ENCODE measurements at places on chromosomes 7 and 10.

DNA sequence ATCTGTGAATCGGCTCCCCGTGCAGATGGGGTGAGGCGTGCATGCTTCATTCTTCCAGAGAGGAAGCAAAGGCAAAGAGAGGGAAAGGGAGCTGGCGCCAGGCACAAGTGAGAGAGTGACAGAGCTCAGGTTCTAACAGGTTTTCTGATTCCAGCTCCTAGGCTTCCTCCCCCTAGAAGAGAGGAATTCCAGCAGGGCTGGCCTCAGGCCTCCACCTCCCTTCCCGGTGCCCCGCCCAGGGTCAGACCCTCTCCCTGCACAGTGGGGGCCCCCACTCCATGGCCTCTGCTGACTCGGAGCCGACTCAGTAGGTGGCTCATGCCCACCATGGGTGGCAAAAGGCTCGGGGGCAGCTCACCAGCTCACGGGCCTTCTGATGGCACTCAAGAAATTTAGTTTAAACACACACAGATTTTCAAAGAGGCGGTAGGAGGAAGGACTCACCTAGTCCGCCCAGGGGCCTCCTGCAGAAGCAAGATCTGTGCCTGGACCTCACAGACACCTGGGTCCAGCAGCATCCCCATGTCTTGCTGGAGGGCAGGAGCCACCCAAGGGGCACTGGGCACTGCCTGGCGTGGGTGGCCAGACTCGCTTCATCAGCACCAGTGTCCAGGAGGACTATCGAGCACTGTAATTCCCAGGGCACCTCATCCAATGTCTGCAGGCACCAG, 183.5 kb downstream of the MAD1L1 start:
- no peak for DNase-seq

- DNase-seq: no peak
Observed at GRCh38 chr10:48568131-48568530, 36.7 kb downstream of the ARHGAP22 start.

GRCh38 chr7:119397156-119397555, 875.8 kb upstream of the KCND2 start:
- no peak for DNase-seq

DNA sequence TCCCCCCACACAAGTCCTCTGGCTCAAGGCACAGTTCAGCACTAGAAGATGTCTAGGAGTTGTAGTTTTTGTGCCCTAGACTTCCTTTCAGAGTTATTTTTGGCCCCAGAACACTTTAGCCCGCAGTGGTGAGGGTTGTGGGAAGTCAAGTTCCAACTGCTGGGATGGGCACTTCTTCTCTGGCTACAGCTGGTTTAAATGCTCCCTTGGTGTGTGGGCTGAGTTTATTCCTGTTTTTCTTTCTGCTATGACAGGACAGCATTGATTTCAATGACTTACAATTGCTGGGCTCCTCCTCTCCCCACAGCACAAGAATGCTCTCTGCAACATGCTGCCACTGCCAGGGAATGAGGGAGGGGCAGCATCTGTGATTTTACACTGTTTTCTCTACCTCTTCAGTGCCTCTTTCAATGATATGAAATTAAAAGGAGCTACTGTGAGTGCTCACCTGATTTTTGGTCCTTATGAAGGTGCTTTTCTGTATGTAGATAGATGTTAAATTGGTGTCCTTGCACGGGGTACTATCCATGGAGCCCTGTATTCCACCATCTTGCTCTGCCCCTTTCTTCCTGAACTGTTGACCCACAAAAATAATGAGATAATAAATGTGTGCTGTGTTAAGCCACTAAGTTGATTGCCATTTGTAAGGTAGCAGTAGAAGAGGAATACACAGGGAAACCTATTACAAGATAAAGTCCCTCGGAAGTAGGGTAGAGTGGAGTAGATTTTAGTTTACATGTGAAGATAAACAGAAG, 56.3 kb downstream of the SLC13A1 start:
- DNase-seq: no peak

GRCh38 chr10:14415676-14416307, 85.1 kb upstream of the FRMD4A start:
- no peak for DNase-seq

DNA sequence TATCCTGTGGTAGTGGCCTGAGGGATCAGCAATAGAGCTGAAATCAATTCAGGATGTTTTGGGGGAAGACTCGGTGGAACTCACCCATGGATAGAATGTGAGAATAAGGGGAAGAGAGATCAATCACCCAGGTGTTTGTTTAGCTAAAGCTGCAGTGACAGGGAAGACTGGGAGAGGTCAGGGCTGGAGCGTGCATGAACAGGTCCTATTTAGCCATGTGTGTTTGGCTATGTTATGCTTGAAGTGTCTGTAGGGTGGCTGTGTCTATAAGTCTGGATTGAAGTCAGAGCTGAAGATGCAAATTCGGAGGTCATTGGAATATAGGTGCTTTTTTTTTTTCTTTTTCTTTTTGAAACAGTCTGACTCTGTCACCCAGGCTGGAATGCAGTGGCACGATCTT, 4.6 kb downstream of the ATP6V1F start:
- no peak for DNase-seq

DNA sequence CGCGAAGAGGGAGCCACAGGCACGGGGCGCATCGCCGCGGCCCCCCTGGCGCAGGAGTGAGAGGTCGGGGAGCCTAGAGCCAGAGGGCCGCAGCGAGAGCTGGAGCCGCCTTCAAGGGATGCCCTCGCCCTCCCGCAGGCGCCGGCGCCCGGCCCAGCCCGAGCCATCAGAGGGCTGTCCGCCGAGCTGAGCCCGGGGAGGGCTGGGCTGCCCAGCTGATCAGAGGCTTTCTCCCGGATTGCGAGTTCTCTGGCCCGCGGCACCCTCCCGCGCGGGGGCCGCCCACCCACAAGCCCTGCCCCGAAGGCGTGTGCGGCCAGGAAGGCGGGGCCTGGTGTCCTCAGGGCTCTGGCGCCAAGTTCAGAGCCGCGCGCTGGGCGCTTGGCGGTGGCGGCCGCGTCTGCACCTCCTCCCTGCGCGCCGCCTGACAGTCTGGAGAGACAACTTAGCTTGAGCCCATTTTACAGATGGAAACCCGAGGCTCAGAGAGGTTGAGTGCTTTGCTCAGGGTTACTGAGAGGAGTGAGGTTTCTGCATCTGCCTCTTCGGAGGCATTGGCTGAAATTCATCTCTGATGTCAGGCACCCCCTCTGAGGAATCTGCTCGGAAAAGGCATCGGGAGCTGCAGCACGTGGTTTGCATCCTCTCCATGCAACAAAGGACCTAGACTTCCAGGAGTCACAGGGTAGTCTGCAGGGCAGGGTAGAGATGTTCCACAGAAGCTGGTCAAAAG, 3.8 kb upstream of the ANTXRL start:
- DNase-seq: peak; percentile 53

DNA sequence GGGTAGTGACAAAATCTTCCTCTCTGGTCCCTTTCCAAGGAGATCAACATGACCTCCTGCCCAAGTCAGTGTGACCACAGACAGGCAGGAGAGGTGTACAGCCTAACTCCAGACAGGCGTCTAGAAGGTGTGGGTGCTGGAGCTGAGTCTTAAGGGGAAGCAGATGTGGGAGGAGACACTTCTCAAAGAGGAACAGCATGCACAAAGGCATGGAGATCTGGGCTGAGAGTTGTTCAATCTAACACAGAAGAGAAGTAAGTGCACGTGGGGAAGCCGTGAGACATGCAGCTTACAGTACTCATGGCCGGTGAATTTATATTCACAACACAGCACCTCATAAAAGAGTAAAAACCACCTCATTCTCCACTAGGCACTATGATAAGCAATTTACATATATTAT, 23.8 kb upstream of the GSDME start:
- DNase-seq: no peak

All from stimulated activated CD4-positive, alpha-beta T cell treated with anti-CD3 and anti-CD28 coated beads, Interleukin-15, amount 100 ng/mL, for 1 hour (primary cell).